ENCODE measurements at places on chromosomes 3 and 15.

DNA sequence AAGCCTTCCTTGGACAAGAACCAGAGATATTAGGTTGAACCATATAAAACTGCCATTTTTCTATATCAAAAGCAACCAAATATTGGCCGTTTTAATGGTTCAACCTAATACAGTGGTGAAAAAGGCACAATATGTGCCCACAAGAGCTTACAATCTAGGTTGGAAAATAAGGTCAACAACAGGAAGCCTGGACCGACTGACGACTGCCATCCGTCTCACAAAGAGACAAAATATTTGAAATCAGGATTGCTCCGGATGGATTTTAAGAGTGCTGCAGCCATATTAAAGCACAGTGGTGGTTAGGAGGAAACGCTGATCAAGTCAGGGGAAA lies 1.4 kb downstream of the AHSG start:
- no peak for DNase-seq

GRCh38 chr15:72202801-72203506 lies 5.4 kb upstream of the GRAMD2A start:
- no peak for DNase-seq

DNA sequence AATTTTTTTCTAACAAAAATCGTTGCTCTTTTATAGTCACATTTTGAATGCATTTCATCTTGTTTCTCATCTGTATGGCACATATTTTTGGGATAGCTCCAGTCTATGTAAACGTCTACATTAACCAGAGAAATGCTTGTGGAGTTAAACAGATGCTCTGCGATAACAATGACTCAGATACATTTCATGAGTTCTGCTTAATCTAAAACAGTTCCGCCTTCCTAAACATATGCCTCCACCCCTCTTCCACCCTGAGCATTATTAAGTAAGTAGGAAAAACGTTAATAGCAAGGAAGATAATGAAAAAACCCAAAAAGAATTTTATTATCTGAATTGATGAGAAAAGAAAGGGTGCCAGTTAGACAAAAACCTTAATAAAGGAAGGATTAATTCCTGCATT lies 396.1 kb downstream of the TUSC7 start:
- DNase-seq = no peak

DNA sequence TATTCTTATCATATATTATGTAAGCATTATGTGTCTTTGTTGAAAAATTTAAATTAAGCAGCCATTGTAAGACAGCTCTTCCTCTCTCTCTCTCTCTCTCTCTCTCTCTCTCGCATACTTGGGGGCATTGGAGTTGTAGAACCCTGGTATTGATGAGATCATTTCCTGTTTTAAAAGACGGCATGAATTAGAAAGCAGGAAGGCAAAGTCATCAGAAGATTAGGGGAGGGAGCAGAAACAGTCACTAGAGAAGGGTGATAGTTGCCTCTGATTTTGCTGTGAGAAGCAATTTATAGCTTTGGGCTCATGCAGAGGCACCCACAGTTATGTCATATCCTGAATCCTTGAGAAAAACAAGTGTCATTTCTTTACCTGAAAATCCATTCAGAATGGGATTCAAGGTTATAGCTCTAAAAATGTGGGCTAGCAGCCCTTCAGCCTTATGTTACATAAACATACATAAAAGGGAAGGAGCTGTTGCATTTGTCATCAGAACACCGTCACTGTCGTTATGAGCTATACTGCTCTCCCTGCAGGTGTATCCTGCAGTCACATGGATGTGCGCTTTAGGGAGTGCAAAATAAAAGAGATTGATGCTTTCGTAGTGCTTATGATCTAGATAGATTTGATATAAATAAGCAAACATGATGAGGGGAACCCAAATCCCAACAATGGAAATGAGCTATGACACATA lies 213.8 kb downstream of the NR1D2 start:
- no peak for DNase-seq

- no peak for DNase-seq
These were observed 7.0 kb upstream of the NIPA2 start for GRCh38 chr15:22831473-22831872.

DNA sequence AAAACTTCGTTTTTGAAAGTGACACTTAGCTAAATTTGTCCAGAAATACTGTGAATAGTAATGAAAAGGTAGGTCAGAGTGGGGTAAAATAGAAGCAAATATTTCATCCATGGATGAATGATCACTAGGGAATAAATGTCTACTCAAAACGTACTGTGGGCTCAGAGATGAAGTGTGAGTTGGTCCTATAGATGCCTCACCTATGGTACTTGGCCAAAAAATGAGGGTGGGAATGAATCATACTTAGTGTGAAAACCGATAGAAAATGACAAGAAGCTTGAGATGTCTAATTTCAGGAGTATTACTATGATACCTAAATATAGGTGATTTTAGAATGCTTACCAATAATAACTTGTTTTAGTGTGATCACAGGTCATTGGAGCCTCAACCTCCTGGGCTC lies 155.9 kb downstream of the GMNC start:
- DNase-seq = no peak

GRCh38 chr3:38297947-38298711 lies 16.0 kb downstream of the SLC22A14 start:
- DNase-seq = no peak

DNA sequence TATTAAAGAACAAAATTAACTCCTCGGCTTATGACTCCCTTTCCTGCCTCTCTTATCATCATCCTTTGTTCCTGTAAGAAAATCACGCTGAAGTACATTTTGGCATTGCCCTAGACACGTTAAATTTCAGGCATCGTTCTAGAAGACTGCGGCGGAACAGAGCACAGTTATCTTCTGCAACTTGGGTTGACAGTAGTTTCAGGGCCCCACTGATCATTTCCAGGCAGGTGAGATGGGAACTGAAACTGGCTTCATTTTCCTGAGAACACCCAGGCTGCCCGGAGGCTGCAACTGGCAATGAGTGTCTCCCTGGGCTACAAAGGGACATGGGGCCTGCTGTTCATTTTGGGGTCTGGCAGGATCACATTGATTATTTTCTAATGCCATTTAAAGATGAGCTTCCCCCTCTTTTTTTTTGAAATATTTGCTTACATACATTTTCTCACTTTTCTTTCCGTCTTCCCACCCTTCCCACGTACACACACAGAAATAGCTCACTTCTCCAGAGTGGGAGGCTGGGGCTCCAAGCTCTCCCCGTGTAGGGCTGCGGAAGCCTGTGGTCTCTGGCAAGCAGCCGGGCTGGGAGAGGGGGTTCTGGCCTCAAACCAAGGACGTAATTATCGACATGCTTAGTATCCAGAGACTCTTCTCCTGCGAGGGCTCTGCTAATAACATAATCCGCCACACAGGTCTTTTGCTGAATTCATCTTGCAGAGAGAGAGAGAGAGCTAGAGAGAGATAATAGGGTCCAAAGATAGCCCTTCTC lies 267.4 kb downstream of the ABHD5 start:
- no peak for DNase-seq

GRCh38 chr15:91316126-91316525 lies 216.1 kb downstream of the SV2B start:
- no peak for DNase-seq

GRCh38 chr3:66195347-66195783 lies 25.4 kb upstream of the SLC25A26 start:
- no peak for DNase-seq

- DNase-seq = no peak
These were observed 641.1 kb downstream of the MECOM start for GRCh38 chr3:169022457-169022856.

- DNase-seq = no peak
These were observed 31.6 kb upstream of the PYGO1 start for GRCh38 chr15:55619783-55620182.

DNA sequence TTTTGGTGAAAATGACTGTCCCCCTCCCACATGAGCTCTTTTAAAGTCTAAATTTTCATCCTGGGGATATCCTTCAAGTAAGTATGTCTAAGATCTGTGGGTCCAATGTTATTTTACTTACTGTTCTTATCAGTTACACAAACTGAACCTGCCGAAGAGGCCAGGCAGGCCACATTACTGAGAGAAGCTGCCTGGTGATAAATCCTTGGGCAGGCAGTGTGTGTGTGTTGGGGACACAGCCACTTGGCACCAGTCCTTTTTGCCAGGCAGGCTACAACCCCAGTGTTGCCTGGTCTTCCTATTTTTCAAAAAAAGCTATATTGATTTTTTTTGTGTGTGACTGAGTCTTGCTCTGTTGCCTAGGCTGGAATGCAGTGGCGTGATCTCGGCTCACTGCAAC lies 50.6 kb upstream of the RASA2 start:
- DNase-seq = no peak

GRCh38 chr3:41987627-41988026 lies 25.7 kb upstream of the ULK4 start:
- DNase-seq = no peak

- no peak for DNase-seq
These were observed 78.7 kb downstream of the ZNF385D start for GRCh38 chr3:21672303-21672702.

DNA sequence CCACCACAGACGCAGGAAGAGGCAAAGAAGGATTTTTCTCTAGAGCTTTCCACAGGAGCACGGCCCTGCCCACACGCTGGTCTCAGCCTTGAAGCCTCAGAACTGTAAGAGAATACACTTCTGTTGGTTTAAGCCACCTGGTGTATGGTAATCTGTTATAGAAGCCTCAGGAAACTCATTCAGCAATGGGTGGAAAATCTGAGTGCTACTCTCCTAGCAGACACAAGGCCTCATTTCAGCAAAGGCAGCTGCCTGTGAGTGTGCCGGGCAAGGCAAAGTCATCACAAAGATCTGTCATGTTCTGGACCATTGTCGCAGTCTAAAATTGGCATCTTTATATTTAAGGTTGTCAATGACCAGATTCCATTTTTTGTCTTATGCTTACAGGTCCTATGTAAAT lies 31.0 kb downstream of the ATP10A start:
- DNase-seq = no peak

- no peak for DNase-seq
These were observed 1.7 kb upstream of the SLC2A2 start for GRCh38 chr3:171028025-171028778.

DNA sequence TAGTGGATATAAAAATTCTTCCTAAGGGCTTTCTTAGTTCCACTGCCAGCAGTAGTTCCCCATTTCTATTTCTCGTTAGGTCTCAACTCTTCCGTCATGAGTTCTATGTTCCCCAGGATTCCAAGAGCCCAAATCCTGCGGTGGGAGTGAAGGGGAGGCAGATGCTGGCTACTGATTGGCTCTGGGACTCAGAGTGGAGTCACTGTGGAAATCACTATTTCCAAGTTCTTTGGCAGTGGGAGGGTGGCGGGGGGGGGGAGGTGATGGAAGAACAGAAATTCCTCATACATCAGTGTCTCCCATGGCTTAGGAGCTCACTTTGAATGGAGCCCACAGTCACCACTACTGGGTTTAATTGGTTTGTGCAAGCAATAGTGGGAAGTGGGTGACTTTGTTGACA lies 5.6 kb downstream of the CCR1 start:
- DNase-seq = no peak

GRCh38 chr15:73284090-73284716 lies 84.6 kb downstream of the HCN4 start:
- DNase-seq = no peak

GRCh38 chr3:46168583-46169345 lies 39.3 kb downstream of the CCR1 start:
- no peak for DNase-seq

DNA sequence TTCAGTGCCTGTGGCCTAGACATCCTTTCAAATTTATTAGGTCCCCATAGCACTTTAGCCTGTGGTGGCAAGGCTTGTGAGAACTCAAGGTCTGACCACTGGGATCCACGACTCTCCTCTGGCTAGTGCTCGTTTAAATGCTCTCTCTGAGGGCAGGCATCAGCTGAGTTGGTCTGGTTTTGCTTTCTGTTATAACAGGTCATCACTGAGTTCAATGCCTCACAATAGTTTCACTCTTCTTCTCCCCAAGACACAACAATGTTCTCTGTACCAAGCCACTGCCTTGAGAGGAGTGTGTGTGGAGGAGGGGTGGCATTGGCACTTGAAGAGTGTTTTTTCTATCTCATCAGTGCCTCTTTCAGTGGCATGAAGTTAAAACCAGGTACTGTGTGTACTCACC lies 7.6 kb downstream of the OR5K4 start:
- no peak for DNase-seq

- no peak for DNase-seq
These were observed 799.1 kb upstream of the NECTIN3 start for GRCh38 chr3:110272525-110272924.

- DNase-seq = no peak
These were observed 195.6 kb downstream of the ZBBX start for GRCh38 chr3:167184511-167184910.

GRCh38 chr3:160486459-160486869 lies 36.9 kb upstream of the TRIM59 start:
- DNase-seq = peak; percentile 4

- no peak for DNase-seq
These were observed 17.9 kb downstream of the DNAH1 start for GRCh38 chr3:52333869-52334557.

- DNase-seq = no peak
These were observed 47.2 kb downstream of the MEIS2 start for GRCh38 chr15:37053166-37053565.

DNA sequence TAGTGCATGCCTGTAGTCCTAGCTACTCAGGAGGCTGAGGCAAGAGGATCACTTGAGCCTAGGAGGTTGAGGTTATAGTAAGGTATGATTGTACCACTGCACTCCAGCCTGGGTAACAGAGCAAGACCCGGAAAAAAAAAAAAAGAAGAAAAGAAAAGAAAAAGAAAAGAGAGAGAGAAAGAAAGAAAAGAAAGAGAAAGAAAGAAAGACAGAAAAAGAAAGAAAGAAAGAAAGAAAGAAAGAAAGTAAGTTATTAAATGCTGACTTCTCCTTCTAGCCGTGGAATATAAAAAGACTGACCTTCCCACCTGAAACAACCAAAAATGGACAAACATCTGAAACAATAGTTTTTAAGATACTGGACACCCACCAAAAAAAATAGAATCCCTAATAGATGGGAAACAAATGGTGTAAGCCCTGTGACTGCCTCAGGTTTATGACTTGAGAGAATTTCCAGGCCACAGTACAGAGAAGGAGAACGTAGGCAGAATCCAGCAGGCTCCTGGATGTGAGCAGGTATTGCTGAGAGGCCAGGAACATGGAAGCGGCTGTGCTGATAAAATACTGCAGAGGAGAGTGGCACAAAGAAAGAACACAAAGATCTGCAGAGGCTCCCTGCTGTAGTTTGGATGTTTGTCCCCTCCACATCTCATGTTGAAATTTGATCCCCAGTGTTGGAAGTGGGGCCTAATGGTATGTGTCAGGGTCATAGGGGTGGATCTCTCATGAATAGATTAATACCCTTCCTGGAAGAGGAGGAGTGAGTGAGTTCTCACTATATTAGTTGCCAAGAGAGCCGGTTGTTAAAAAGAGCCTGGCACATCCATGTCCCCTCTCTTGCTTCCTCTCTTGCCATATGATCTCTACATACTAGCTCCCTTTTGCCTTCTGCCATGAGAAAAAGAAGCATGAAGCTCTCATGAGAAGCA lies 41.8 kb upstream of the PRSS50 start:
- DNase-seq = no peak

Measured in NCI-H187 (cell line).